ENCODE measurements at places on chromosomes 2 and 18.

GRCh38 chr2:163751696-163752095, 15.9 kb upstream of the FIGN start:
- no peak for DNase-seq

DNA sequence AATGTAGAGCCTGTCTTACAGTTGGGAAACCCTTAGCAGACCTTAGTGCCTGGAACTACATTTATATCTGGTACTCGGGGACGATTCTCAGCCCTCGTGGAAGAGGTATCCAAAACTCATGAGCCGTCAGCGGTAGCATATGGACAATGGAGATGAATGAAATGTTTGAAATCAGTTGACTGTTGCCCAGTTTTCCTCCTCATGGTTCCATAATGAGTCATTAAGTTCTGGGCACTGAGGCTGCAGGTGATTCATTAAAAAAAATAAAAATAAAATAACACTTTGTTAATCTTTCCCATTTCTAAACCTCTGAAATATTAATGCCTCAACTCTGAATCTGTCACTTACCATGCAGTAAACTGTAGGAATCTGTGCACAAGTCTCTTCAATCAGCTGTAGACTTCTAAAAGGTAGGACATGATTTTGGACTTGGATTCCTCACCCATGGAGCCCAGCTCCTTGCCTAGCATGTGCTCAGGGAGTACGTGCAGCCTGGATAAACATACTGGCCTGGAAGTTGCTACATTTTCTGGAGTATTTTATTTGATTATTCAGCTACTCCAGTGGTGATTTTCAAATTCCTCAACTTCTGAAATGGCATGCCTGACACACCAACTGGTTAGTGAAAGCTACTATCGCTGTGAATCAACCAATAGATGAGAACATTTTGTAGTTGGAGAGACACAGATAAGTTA, 979.2 kb downstream of the CNTNAP5 start:
- DNase-seq: no peak

DNA sequence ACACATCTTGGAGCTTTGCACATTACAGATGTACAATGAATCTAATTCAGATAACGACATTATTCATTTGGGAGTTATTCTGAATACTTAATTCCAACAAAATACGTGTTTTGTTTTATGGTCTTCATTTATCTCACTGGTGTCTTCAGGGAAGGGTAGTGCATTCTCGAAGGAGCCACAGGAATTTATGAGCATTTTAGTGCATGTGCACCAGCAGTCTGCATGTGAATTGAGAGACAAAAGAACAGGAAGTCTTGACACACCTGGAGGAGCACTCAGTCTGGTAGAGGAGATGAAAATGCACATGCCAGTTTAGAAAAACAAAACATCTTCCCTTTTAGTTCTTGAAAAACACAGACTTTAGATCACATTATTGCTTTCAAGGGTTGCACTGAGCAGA, 228.7 kb downstream of the LRATD1 start:
- no peak for DNase-seq

DNA sequence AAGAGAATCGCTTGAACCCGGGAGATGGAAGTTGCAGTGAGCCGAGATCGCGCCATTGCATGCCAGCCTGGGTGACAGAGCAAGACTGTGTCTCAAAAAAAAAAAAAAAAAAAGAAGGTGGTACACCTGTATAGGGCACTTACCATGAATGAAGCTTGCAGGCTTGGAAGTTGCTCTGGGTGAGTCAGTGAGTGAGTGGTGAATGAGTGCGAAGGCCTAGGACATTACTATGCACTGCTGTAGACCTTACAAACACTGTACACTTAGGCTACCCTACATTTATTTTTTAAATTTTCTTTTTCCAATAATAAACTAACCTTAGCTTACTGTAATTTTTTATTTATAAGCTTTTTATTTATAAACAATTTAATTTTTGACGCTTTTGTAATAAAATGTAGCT, 78.4 kb upstream of the ATG16L1 start:
- no peak for DNase-seq

- no peak for DNase-seq
Measured at GRCh38 chr2:124339709-124340108, 314.6 kb downstream of the CNTNAP5 start.

GRCh38 chr18:62857263-62857976, 142.1 kb downstream of the PHLPP1 start:
- DNase-seq: no peak
